Natural killer cell (primary cell): ENCODE measurements at places on chromosomes 2 and 18. TPM values are rescaled to one million over a fixed set of nuclear protein-coding genes. Genes with fewer than 3 reads are reported as not detected.

GRCh38 chr2:195572895-195573683 lies 83.9 kb upstream of the SLC39A10 start:
- DNase-seq, result no peak

Gene RIT2
- total RNA-seq, result not detected

DNA sequence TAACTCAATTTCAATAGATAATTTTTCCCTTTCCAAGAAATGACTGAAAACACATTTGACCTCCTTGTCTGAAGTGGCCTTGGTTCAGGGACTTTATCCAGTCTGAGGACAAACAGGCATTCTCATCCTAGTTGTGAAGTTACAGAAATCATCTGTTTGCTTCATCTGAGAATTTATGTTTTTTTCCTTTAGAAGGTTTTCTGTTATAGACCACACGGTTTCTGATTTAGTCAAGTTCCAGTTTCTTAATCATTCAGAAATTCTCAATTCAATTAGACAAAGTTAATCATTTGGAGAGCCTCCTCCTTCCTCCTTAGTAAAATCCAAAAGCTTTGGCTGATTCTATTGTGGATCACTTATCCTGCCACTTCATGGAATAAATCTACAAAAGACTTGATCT lies 60.9 kb downstream of the ICOS start:
- DNase-seq, result no peak

- DNase-seq, result peak; percentile 19
Observed at GRCh38 chr2:54709336-54709809, 14.1 kb upstream of the EML6 start.

GRCh38 chr18:61995618-61996017 lies 102.8 kb upstream of the RNF152 start:
- DNase-seq, result no peak

- DNase-seq, result no peak
Observed at GRCh38 chr2:11056614-11057013, 98.7 kb upstream of the SLC66A3 start.

- no peak for DNase-seq
Observed at GRCh38 chr2:151853070-151853758, 25.0 kb upstream of the ARL5A start.

GRCh38 chr2:168956392-168956791 lies 55.3 kb downstream of the G6PC2 start:
- DNase-seq, result no peak

- DNase-seq, result no peak
Observed at GRCh38 chr2:102886216-102886893, 124.5 kb downstream of the TMEM182 start.

DNA sequence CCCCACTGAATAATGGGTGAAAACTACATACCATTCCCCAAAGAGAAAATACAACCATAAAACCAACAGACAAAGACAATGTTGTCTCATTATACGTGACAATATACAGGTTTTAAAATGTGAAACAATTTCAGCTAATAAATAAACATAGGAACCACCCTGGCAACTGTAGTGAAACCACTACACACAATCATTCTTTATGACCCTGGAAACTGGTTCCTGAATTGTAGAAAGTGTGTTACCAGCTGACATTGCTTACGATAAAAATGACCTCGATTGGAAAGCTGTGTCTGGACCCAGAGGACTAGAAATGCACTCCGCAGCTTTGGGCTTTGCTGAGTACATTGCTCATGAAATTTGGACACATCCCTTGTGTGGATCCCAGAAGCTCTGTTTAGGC lies 73.9 kb upstream of the LPIN2 start:
- no peak for DNase-seq

DNA sequence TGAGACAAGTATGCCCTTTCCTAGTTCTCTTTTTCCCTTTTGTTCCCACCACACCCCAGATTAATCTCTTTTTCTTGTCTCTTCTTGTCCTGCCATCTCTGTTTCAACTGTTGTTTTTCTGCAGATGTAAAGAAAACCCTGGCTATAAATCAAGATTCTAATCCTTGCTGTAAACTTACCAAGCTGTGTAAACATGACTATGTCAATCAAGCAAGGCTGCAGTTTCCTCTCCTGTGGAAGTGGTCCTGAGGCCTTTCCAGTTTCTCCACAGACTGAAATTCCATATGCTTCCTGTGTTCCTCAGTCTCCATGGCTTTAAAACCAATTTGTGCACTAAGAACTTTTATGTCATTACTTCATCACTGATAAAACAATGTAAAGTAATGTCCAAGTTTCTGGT lies 288.8 kb upstream of the PIK3C3 start:
- DNase-seq, result no peak

Gene MAP3K19
- total RNA-seq, result not detected

DNA sequence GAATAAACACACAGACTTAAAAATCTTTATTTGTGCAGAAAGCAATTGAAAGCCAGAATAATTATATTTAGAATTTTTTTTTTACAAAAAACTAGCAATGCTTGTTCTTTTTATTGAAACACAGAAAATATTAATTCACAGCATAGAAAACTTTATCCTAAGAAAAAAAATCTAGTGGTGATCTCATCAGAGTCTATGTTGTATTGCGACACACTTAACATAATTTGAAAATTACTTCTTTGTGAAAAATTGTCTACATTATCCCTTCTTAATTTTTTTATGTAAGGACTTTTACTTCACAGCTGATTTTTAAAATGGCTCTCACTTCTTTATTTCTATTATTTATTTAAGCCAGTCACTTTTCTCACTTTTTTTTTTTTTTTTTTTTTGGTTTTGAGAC lies 103.4 kb downstream of the LDLRAD4 start:
- DNase-seq, result no peak

DNA sequence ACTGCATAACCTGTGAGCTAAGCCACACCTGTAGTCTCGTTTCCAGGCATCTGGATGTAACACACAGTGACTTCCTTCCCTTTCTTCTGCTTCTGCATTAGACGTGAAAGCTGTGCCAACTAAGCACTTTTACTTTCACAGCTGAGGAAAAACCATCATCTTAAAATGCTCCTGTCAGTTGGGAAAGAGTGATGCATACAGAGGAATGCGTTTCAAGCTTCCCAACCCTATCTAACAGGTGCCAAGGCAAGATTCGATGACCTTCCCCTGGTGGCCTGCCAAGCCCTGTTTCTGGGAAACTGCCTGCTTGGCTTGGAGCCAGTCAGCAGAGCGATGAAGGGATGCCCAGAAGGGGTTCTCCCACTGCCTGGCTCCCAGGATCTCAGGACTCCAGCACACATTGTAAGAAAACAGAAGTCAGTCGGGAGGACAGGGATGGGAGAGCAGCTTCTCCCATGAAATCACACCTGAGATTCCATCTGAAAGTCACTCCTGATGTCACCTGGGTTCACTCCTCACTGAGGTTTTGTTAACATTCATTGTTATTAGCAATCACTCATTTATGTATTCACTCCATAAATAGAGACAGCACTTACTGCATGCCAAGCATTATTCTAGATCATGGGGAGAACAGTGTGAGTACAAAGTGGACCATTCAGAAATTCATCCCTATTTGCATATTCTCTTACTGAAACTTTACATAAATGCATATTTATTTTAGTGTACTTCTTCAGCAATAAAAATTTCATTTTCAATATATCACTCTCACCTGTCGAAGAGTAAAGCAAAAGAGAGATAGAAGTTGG lies 64.1 kb downstream of the DTNA start:
- DNase-seq, result no peak

DNA sequence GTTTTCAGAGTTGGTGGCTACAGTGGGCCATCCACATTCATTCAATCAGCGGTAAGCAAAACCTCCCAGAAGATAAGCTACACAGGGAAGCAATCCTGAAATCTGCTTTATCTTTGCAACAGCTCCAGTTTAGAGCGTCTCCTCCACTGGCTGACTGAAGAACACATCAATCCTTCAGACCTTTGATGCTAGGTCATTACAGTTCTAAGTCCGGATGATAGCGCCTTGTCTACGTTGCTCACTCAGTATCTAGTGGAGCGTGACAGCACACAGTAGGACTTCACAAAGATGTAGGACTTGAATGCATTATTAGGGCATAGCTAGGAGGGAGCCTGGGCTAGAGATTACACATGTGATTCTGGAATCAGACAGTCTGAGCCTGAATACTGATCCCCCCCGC lies 5.0 kb downstream of the COLEC12 start:
- no peak for DNase-seq

Gene LBX2
- 1.8 TPM for total RNA-seq

DNA sequence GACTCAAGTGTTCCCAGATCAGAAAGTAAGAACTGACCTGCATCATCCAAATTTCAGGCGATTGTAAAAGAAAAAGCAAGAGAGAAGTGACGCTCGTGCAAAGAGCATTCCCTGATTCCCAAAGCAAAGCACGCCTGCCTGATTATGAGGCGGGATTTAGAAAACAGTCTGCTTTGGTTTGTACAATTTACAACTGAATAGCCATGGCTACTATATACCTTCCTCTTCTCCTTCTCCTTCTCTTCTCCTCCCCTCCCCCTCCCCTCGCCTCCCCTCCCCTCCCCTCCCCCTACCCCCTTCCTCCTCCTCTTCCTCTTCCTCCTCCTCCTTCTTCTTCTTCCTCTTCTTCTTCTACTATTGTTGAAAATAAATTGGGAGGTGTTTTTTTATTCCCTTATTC lies 782.9 kb downstream of the GALR1 start:
- no peak for DNase-seq

Gene ERCC3
- 61.7 TPM for total RNA-seq

DNA sequence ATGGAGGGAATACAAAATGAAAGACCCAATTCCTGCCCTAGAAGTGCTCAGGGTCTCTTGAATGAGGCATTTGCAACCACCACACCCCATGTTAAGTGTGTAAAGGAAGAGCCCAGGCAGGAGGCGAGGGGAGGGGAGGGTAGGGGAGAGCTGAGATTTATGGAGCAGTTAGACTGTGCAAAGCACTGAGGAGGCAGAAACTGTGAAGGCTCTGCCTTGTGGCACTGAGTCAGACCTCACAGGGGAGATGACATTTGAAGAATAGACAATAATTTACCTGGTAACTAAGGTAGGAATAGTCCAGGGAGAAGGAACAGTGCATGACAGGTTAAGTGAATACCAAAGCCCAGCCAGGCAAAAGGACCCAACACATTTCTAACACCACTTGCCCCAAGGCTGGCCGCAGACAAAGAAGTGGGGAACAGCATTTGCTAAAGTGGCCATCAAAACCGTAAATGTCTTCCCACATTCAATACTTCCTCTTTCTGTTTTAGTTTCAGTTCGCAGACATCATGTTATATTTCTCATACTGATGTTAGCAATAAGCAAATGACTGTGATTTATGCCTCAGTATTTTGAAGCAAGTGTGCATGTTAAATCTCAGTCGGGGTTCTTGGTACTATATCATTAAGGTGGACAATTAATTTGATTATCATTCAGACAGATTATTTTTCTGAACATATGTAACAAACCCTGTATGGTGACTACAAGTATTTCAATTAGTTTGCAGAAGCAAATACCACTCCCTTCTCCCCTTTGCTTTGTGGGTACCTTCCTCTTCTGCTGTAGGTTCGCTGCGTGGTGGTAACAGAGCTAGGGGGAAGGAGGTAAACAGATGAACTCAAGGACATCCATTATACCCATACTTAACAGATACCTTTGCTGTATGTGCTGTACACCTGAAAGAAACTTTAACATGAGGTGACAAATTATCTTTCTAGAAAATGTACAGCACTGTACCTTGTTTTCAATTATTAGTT lies 27.5 kb downstream of the CDH20 start:
- no peak for DNase-seq

Gene BUB1
- total RNA-seq, result 2.3 TPM

- DNase-seq, result no peak
Observed at GRCh38 chr2:35082072-35082471, 1273.5 kb upstream of the CRIM1 start.

DNA sequence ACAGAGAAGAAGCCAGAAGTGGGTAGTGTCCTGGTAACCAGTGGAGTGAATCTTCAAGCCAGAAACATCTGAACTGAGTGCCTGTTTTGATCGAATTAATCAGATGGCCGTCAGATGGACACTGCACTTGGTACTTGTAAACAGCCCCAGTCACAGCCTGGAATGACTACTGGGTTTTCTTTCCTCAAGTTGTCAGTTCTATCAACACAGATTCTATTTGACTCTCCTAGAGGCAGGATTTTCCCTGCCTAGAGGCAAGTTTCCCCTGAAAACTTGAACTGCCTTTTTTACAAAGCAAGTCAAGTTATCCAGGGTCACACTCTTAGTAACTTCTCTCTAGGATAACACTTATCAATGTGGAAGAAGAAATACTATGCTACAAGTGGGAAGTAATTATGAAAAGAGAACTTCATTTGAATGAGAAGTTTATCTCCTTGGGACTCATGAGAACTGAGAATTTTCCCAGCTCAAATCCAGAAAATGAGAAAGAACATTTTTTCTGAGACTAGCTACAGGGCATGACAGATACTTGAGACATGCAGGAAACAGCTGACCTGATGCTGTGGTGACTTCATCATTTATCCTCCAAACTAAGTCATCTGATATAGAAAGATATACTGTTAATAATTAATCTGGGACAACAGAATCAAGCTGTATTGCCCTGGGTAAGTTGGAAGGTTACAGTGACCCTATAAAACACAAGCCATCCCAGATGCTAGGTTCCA lies 36.0 kb downstream of the SULT1C2 start:
- DNase-seq, result no peak

DNA sequence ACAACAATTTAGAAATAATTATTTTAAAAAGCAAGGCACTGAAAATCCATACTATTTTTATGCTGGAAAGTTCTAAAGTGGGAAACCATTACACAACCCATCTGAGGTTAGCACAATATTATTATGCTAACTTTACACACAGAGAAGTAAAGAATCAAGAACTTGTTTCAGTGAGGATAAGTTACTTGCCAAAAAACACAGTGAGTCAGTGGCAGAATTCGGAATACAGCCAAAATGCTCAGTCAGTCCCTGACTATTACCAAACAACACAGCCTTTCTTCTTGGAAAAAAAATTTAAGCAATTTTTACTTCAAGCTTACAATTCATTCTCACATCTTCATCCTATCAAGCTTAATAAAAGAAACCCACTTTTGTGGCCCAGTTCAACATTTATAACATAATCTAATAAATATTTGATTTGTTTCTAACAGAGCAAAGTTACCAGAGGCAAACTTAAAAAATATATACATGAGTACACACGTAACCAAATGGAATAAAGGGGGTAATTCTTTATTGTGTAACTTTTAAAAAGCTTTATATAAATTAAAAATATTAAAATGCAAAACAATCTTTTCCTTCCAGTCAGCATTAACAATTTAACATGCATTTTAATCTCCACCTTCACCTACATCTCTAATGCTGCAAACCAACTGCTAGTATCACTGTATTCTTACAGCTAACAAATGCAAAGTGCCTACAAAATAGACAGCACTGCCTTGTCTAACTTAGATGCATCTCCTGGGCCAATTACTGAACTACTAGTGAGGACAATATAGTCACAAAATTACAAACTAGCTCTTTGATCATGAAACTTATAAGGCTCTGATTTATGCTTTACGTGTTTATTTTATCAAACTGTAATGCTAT lies 55.2 kb downstream of the CCDC88A start:
- DNase-seq, result no peak
